ENCODE measurements at places on chromosomes 4 and X.

GRCh38 chr4:85686398-85686797 lies 211.4 kb downstream of the ARHGAP24 start:
- DNase-seq, result no peak
- peaks cover 5% of the 10 kb centered on the region for H3K4me1 ChIP-seq
- no peaks in the 10 kb centered on the region for H3K27me3 ChIP-seq
- H3K36me3 ChIP-seq, result no peaks in the 10 kb centered on the region
- no peak overlapping the region for H3K27ac ChIP-seq
- H3K4me3 ChIP-seq, result no peak overlapping the region

GRCh38 chr4:98502624-98503023 lies 155.8 kb downstream of the TSPAN5 start:
- no peak for DNase-seq
- H3K4me1 ChIP-seq, result no peaks in the 10 kb centered on the region
- no peak overlapping the region for H3K4me3 ChIP-seq

DNA sequence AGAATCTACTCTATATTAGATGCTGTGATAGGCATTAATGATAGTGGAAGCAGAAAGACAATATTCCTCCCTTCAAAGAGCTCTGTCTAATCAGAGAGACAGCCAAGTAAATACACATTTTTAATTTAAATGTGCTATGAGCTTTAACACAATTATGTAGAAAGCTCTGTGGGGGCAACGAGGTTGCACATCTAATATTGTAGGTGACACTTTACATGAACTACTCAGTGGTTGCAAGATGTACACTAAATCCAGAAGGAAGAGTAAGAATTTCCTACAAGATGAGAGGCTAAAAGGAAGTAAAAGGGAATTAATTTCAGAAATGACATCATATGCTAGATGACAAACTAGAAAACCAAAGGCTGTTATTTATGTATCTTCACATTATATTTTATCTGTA lies 120.9 kb downstream of the SPCS3 start:
- no peaks in the 10 kb centered on the region for H3K36me3 ChIP-seq
- no peak overlapping the region for H3K27ac ChIP-seq
- no peak for DNase-seq
- H3K27me3 ChIP-seq, result no peaks in the 10 kb centered on the region
- no peak overlapping the region for H3K4me3 ChIP-seq

GRCh38 chr4:110107866-110108265 lies 90.5 kb downstream of the ELOVL6 start:
- DNase-seq, result no peak
- H3K4me1 ChIP-seq, result peaks cover 12% of the 10 kb centered on the region
- no peak overlapping the region for H3K4me3 ChIP-seq
- H3K27me3 ChIP-seq, result no peaks in the 10 kb centered on the region
- H3K36me3 ChIP-seq, result no peaks in the 10 kb centered on the region

- no peaks in the 10 kb centered on the region for H3K27me3 ChIP-seq
- DNase-seq, result no peak
- no peaks in the 10 kb centered on the region for H3K4me1 ChIP-seq
- no peaks in the 10 kb centered on the region for H3K36me3 ChIP-seq
- H3K27ac ChIP-seq, result no peak overlapping the region
These were observed 383.2 kb downstream of the PACRGL start for GRCh38 chr4:21083413-21083812.

DNA sequence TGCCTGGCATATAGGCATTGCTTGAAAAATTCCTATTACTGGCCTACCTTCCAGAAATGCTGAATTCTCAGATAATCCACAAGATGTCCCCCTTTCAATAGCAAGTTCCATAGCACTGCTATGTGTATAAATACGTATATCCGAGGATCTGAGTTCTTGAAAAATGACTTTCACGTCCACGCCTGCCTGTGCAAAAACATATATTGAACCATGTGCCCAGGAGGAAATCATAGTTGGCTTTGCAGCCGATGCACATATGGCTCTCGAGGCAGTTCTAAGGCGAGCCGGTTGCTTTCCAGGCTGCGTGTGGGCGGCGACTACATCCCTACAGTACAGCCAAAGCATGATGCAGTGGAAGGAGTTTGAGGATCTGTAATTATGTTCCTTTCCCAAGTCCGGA lies 55.4 kb upstream of the ESX1 start:
- H3K36me3 ChIP-seq, result no peaks in the 10 kb centered on the region
- no peak for DNase-seq
